Stimulated activated naive CD4-positive, alpha-beta T cell (primary cell): ENCODE measurements at places on chromosomes 12 and 14.

DNA sequence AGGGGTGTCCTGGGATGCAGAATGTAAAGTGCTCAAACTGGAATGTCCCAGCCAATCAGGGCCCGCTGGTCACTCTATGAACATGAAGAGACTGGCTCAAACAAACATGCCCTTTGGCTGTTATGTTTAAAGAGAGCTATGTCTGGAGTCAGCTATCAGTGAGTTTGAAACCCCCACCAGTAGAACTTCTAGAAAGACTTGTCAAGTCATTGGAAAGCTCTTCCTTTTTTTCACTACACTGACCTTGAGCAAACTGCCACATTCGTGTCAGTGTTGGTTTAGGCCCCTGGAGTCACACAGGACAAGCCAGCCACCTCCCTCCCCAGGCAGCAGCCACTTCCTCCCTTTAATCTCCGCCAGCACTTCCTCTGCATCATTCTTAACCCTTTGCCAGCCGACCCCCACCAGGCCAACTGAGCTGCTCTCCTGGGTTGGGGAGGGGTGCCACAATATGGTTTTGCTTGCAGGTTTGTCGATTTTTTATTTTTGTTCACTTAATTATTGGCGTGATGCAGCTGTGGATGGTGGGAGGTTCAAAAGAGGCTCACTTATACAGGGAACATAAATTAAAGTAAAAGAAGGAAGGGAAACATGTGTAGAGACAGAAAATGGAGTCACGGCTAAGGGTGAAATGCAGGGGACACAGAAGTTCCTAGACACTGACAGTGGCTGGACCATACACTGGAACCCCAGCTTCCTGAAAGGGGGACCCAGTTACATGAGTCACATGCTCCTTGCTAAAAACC is 25.3 kb downstream of the CMKLR1 start:
- no peak for DNase-seq

DNA sequence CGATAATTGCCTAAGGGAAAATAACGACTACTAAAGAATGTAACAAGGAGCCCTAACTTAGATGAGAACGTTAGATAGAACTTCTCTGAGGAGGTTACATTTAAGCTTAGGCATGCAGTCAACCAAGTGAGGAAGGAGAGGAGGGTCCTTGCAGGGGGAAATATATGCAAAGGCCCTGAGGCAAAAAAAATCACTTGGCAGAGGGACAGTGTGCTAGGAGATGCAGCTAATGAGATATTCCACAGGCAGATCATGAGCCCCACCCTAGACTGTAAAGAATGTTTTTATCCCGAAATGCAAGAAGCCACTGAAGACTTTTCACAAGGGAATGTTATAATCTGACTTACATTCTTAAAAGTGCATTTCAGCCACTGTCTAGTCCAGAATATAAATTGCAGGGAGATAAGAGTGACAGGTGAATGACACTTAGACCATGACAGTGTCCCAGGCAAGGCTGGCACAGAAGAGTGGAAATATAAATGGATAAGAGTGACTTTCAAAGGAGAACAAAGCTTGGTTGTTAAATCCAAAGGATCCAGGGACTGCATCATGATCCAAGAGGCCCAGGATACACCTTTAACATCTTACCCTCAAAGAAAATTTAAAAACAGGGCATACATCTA is 61.0 kb downstream of the PPM1H start:
- DNase-seq: no peak

DNA sequence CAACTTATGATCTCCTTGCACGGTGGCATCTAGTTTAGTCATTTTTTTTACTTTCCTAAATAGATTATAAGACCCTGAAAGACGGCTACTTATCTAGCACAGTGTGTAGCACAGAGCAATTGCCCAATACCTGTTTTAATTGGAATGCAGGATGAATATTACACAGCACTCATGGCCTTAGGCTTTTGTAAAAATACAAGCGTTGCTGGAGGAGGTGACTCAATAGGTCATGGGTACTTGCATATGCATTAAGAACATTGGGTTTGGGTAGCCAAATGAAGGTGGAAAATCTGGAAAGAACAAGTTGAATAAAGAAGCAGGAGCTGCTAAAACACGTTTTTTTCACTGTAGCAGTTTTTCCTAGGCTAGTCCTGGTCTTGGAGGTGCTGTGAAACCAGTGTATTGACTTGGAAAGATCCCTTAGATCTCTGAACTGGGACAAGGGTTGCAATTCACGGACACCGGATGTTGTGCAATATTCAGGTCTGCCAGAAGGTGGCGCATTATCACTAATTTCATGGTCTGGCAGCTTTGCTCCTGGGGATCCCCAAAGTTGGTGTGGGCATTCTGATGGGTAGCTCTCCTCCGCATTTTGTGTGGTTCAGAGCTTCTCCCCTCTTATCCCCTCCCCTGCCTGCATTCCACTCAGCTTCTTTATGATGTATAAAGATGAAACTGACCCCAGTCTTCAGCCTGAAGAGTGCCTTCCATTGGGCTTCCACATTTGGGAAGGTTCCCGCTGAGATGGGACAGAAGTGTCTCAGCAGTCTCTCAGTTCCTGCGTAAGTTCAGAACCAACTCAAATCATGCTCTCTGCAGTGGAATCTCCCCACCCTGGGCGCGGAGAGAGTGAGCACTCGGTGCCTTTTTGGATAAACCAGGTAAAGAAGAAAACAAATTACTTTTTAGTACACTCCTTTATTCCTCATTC is 278.3 kb downstream of the NRXN3 start:
- no peak for DNase-seq

- DNase-seq: no peak
Measured at GRCh38 chr12:99978152-99978551, 6.6 kb downstream of the ANKS1B start.

DNA sequence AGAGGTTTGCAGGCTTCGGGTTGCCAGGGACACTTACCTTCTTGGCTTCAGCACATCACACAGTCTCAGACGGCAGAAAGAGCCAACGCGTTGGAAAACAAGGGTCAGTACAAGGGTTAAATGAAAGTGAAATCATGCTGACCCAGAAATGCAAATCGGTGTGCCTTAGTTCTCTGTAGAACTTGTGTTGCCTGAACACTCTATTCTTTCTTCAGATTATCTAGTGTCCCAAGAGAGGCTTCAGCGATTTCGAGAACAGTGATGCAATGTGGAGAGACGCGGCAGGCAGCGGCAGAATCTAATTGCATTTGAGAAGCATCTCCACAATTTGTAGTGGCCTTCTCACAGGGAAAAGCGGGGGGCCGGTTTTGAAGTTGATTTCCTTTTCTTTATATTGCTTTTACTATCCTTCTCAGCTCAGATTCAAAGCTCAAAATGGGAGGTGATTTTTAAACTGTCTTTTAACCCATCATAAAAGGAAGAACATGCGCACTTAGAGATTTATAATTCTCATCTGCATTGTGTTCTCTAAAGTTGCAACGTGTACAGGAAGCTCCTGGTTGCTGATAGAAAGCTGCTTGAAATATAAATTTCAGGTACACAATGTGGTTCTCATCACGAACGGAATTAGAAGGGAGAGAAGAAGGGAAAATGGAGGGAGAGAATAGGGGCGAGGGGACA is 67.8 kb upstream of the EGLN3 start:
- DNase-seq: peak; percentile 8

DNA sequence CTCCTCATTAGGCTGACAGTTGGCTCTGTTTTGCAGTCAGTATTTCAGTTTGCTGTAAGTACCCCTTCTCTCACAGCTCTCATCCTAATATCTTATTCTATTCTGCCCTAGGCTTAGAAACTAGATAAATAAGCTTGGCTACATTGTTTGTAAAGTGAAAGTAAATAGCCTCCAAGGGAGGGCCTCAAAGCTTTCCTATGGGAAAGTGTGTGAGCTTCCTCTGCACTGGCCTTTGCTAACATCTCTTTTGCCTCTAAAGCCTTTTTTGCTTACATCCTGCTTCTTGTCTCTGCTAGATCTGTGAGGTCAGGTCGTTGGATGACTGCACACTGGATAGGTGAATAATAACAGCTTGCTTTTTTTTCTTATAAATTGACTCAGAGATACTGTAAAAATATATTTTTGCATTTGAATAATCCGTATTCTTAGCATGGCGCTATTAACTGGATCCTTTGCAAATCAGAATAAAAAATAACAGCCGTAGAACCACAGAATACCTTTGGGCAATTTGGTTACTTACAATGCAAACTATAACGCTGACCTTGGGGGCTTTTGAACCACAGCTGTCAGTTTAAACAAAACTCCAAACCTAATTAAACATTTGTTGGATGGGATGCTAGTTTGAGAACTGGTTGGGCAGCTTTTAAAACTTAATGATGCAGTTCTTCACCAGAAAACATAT is 55.1 kb downstream of the TTC6 start:
- DNase-seq: no peak

DNA sequence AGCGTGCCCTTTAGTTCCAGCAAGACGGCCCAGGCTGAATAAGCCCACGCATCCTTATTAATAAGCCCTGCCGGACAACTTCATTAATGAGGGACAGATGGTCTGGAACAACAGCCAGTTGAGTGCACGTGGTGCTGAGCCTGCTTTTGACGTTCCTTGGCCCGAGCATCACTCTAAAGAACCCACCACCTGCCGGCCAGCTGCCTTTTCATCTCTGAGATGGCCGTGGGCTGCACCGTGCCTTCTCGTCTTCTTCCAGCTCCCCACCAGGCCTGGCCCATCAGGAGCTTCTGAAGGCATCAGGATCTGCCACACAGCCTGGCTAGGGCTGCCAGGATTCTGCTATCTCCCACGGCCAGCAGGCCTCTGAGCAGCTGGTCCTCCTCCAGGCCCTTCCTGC is 80.0 kb downstream of the AACS start:
- no peak for DNase-seq

GRCh38 chr14:35362911-35363374 is 41.6 kb downstream of the NFKBIA start:
- DNase-seq: no peak

GRCh38 chr14:61493239-61493638 is 171.9 kb downstream of the PRKCH start:
- no peak for DNase-seq

- DNase-seq: no peak
Measured at GRCh38 chr14:63928744-63929174, 76.0 kb downstream of the SYNE2 start.

- DNase-seq: no peak
Measured at GRCh38 chr14:66442953-66443571, 43.1 kb upstream of the CCDC196 start.

GRCh38 chr12:75905922-75906321 is 125.7 kb downstream of the PHLDA1 start:
- DNase-seq: no peak

DNA sequence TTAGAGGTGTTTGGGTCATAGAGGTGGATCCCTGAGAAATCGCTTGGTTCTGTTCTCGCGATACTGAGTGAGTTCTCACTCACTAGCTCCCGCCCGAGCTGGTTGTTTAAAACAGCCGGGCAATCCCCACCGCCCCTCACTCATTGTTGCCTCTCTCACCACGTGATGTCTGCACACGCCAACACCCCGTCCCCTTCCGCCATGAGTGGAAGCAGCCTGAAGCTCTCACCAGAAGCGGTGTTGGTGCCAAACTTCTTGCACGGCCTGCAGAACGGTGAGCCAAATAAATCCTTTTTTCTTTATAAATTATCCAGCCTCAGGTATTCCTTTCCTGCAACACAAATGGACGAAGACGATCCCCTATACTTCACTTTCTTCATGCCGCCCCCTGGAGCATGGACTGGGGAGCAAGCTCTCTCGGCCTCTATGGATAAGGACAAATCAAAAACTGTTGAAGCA is 45.4 kb upstream of the CCND2 start:
- DNase-seq: no peak

- no peak for DNase-seq
Measured at GRCh38 chr12:126418400-126418799, 1353.2 kb downstream of the AACS start.

GRCh38 chr12:105865886-105866285 is 272.9 kb downstream of the NUAK1 start:
- DNase-seq: no peak

DNA sequence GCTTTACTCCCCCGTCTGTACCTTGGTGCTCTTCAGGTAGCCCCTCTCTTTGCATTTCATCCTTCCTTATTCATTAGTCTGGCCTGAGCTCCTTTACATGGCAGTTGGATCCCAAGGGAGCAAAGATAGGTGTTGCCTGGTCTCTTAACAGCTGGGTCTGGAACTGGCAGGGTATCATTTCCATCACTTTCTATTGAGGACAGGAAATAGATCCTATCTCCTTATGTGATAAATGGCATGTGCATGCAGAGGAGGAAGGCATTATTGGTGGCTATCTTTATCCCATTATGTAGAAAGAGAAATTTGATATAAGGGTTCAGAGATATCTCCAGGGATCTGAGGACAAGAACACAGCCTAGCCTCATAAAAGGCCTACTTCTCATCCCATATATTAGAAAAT is 54.6 kb upstream of the OAS1 start:
- DNase-seq: no peak

DNA sequence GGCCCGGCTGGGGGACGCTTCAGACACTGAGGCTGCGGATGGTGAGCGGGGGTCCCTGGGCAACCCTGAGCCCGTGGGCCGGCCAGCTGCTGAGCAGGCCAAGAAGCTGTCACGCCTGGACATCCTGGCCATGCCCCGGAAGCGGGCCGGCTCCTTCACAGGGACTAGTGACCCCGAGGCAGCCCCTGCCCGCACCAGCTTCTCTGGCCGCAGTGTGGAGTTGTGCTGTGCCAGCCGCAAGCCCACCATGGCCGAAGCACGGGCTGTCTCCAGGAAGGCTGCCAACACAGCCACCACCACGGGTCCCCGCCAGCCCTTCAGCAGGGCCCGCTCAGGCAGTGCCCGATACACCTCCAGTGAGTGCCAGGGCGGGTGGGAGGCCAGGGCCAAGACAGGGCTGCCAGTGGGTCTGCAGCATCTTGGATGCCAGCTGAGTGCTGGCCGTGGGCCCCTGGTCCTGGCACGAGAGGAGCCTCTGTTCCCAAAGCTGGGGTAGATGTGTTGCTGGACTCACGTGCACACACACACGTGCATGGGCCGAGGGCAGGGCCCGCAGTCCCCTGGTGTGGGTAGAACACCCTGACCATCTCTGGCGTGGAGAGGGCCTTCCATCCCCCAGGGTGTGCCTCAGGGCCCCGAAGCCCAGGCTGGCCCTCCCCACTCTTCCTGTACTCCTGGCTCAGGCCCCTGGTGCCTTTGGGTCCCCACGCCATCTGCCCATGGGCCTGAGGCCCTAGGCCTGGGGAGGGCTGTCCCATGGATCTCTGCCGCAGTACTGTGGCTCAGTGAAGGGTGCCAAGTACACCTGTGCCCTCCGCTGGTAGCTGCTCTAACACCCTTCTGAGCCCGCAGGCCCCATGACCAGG is 22.8 kb downstream of the CEP170B start:
- DNase-seq: no peak

DNA sequence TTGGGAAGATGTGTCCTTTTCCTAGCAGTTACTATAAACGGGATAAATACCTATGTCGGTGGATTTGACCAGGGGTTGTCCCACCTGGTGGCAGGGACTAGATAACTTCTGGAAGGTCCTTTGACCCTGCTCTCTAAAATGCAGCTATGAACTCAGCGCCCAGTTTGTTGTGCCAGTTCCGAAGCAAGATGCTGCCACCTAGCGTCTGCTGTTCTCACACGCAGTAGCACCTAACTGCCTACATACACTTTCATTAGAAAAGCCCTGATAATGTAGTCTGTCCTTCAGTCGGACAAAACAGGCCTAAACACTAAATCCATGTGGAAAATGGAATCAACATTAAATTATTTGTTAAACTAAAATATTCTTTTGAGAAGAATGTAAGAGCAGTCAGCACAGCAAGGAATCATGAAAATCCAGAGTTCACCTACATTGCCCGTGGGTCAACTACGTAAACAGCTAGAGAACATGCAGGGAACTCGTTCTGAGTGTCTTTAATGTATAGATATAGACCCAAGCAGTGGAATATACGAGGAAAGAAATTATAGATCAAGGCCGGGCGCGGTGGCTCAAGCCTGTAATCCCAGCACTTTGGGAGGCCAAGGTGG is 51.1 kb upstream of the CRACR2A start:
- peak; percentile 65 for DNase-seq
